CD4-positive, alpha-beta T cell (primary cell): ENCODE measurements at places on chromosomes 2 and 18.
A peak's percentile ranks its signal among the peaks of the same experiment; 100 is the strongest.

DNA sequence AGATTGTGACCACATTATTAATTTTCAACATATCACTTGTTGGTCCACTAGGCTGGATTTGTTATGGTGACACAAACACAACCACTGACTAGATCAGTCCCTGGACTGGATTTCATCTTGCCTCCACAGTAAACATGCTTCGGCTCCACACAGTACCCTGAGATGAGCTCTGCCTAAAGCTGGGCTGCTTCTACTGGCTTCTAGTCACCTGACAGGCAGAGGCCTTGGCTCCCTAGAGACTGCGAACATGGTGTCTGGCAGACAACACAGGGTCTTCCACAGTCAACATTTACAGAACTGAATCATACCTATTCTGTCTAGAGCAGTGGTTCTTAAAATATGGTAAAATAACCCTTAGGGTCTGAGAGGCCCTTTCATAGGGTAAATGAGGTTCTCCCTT lies 69.2 kb downstream of the RIT2 start:
- no peaks in the 10 kb centered on the region for H3K36me3 ChIP-seq
- DNase-seq: no peak
- no peak overlapping the region for H3K4me3 ChIP-seq
- H3K27me3 ChIP-seq: no peaks in the 10 kb centered on the region

DNA sequence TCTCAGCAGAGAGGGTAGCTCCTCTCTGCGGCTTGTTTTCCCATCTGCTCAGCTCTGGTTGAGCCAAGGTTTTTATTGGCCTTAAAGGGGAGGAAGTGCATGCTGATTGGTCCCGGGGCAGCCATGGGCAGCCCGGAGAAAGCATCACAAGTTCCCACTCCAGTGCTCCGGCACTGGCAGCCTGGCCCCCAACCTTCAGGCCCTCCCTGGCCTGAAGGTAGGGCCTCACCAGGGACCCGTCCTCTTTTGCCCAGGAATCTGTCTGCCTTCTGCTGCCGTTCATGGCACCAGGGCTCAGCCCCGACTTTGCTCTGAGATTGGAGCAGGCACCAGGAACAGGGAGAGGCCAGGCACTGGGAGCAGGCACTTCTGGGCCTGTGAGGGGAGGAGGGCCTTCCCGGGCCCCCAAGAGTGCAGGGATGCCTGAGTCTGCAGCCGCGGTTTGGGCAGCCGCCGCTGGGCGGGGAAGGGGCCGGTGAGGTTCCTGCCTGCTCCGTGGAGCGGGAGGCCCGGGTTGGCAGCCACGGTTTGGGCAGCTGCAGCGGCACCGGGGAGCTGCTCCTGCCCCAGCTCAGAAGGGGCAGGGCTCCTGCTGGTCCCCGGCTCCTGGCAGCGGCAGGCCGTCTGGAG lies 17.5 kb upstream of the ILKAP start:
- no peak overlapping the region for H3K27ac ChIP-seq
- H3K4me1 ChIP-seq: no peaks in the 10 kb centered on the region
- peak overlapping the region; percentile 33 for H3K4me3 ChIP-seq
- no peaks in the 10 kb centered on the region for H3K36me3 ChIP-seq

DNA sequence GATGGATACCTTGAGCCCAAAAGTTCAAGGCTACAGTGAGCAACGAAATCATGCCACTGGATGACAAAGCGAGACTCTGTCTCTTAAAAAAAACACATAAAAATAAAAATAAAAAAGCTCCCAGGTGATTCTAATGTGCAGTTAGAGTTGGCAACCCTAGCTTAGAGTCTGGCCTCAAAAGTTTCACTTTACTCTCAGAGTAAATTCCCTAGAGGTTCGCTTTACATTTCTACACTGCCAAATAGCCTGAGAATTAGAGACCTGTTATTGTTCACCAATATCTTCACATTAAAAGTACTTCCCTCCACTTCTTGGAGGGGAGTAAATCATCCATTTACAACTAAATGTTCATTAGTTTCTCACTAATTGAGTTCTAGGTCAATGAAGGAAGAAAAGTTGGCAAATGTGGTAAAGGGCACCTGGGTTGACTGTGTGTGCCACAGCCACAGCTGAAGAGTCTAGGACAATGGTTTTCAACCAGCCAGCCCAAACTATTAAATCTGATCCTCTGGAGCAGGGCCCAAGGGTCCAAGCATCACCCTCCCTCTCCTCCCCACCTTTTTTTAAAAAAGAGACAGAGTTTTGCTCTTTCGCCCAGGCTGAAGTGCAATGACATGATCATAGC lies 15.2 kb upstream of the TMEM37 start:
- H3K36me3 ChIP-seq: no peaks in the 10 kb centered on the region
- H3K4me1 ChIP-seq: no peaks in the 10 kb centered on the region
- peaks cover 4% of the 10 kb centered on the region for H3K27me3 ChIP-seq
- DNase-seq: no peak
- no peak overlapping the region for H3K4me3 ChIP-seq
- no peak overlapping the region for H3K27ac ChIP-seq

- no peak for DNase-seq
- H3K4me1 ChIP-seq: no peaks in the 10 kb centered on the region
- H3K36me3 ChIP-seq: no peaks in the 10 kb centered on the region
These were observed 425.4 kb downstream of the TGIF1 start for GRCh38 chr18:3875376-3875775.

- no peak for DNase-seq
- H3K4me1 ChIP-seq: no peaks in the 10 kb centered on the region
- H3K27ac ChIP-seq: no peak overlapping the region
These were observed 32.8 kb upstream of the IL1B start for GRCh38 chr2:112869258-112869842.

GRCh38 chr18:14970027-14970426 lies 222.1 kb downstream of the ANKRD30B start:
- no peak overlapping the region for H3K4me3 ChIP-seq
- DNase-seq: no peak
- no peaks in the 10 kb centered on the region for H3K4me1 ChIP-seq

DNA sequence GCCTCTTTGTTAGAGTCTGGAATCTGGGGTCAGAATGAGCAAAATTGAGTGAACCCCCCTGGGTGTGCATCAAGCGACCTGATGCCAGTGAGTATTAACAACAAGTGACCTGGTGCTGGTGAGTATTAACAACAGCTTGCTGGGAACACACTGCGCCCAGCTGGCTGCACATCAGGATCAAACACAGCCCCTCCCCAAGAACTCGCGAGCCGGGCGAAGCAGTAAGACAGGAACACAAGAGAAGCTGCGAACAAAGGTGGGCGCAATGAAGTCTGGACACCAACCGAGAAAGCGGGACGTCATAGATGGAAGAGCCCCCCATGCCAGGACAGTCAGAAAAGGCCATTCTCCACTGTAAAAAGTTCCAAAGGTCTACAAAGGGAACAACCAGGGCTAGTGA lies 34.3 kb downstream of the CRACDL start:
- H3K4me1 ChIP-seq: no peaks in the 10 kb centered on the region
- no peaks in the 10 kb centered on the region for H3K27me3 ChIP-seq
- no peaks in the 10 kb centered on the region for H3K36me3 ChIP-seq
- DNase-seq: no peak
- H3K4me3 ChIP-seq: no peak overlapping the region

DNA sequence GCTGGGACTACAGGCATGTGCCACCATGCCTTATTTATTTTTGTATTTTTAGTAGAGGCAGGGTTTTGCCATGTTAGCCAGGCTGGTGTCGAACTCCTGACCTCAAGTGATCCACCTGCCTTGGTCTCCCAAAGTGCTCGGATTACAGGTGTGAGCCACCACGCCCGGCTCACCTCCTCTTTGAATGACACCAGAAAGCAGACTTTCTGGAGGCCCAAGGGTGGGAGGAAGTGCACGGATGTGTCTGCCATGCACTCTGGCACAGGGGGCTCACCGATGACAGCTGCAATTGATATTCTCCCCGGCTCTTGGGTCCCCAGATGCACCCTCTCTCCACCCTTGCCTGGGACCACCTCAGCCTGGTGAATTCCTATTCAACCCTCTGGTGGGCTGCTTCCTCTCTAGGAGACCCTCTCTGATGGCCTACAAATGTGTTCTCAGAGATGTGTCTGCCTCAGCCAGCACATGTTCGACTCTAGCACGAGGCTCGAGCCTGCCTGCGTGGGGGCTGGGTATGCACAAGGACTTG lies 87.3 kb downstream of the SEPTIN10 start:
- H3K4me1 ChIP-seq: no peaks in the 10 kb centered on the region
- no peaks in the 10 kb centered on the region for H3K27me3 ChIP-seq
- no peak for DNase-seq
- no peak overlapping the region for H3K27ac ChIP-seq

GRCh38 chr2:54423213-54423612 lies 32.9 kb upstream of the SPTBN1 start:
- H3K27me3 ChIP-seq: no peaks in the 10 kb centered on the region
- H3K27ac ChIP-seq: no peak overlapping the region
- peaks cover 5% of the 10 kb centered on the region for H3K4me1 ChIP-seq
- H3K36me3 ChIP-seq: no peaks in the 10 kb centered on the region

- H3K4me1 ChIP-seq: peaks cover 25% of the 10 kb centered on the region
- H3K36me3 ChIP-seq: peaks cover 12% of the 10 kb centered on the region
- no peak overlapping the region for H3K4me3 ChIP-seq
These were observed 48.1 kb downstream of the HPCAL1 start for GRCh38 chr2:10350761-10351160.

DNA sequence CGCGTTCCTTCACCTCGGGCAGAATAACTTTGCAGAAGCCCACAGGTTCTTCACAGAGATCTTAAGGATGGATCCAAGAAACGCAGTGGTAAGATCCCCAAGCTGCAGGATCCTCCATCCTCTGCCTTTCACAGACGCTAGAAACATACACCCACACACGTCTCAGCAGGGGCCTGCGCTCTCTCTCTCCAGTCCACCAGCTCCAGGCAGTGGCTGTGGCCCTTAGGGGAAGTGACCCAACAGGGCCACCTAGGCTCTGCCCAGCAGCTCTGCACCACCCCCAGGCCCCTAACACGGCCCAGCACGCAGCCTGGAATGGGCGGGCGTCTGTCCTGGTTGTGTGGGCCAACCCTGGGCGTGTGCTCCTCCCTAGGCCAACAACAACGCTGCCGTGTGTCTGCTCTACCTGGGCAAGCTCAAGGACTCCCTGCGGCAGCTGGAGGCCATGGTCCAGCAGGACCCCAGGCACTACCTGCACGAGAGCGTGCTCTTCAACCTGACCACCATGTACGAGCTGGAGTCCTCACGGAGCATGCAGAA lies 40.4 kb downstream of the ADI1 start:
- H3K4me1 ChIP-seq: no peaks in the 10 kb centered on the region
- no peak overlapping the region for H3K4me3 ChIP-seq
- H3K27ac ChIP-seq: no peak overlapping the region
- no peaks in the 10 kb centered on the region for H3K27me3 ChIP-seq

DNA sequence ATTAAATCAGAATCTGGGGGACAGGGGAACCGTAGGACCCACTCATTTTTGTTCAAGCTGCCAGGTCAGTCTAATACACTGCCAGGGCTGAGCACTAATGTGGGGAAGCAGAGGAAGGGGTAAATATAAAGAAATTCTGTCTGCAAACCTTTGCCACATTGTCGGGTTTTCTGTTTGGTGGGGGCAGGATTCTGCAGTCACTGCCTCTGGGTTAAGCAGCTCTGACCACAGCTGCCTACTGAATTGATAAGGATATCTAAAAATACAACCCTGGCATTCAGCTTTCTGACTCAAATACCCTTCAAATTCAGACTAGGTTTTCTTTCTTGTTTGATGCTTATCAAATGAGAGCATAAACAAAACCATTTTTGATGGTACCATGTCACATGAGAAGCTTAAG lies 6.0 kb downstream of the DNER start:
- no peak overlapping the region for H3K4me3 ChIP-seq
- H3K4me1 ChIP-seq: peaks cover 3% of the 10 kb centered on the region
- no peak for DNase-seq
- no peaks in the 10 kb centered on the region for H3K36me3 ChIP-seq
- H3K27me3 ChIP-seq: peaks cover 52% of the 10 kb centered on the region

DNA sequence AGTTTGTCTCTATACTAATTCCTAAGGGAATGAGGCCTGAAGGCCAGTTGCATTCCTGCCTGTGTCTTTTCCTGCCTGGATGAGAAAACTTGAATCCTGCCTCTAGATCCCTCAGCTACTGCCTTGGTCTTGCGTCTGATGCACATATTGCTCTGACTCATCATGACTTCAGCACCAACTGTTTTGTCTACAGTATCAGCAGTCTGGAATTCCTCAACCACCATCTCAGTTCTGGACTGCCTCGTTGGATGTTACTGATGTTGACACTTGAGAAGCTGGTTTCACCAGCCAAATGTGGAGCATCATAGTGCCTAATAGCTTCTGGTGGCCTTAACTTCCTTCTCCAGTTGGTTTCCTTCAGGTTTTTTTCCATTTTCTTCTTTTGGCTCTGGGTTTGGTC lies 211.0 kb downstream of the CTNNA2 start:
- no peak overlapping the region for H3K27ac ChIP-seq
- H3K4me1 ChIP-seq: no peaks in the 10 kb centered on the region
- no peak for DNase-seq
- H3K4me3 ChIP-seq: no peak overlapping the region
- no peaks in the 10 kb centered on the region for H3K27me3 ChIP-seq

GRCh38 chr2:100247256-100248043 lies 74.9 kb downstream of the LONRF2 start:
- no peak overlapping the region for H3K27ac ChIP-seq
- H3K4me1 ChIP-seq: no peaks in the 10 kb centered on the region
- H3K4me3 ChIP-seq: no peak overlapping the region
- no peak for DNase-seq
- H3K27me3 ChIP-seq: peaks cover 3% of the 10 kb centered on the region

DNA sequence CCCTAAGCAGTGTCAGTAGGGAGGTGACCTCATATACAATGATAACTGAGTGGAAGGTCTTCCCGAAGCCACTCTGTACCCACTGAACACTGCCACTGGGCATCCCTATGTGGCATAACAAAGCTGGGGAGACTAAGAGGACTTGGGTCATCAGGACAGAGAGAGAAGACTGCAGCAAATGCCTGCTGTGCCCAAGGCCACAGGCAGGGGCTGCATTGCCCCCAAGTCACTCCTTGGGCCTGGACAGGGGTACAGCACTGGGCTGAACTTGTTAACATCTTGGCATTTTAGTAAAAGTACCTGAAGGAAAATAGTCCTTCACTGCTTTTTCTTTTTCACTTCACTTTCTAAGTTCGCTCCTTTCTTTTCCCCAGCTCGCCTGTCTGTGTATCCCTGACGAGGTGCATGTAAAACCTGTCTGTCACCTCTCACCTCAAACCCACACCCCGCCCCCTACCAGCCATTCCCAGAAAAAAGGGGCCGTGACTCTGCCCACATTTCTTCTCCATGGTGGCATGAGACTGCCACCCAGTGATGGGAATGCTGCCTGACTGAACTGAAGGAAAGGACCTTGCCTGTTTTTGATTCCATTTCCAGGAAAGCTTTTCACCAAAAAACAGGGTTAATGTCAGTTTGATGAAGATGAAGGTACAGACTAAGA lies 62.9 kb downstream of the MTHFD2 start:
- H3K4me3 ChIP-seq: no peak overlapping the region
- no peaks in the 10 kb centered on the region for H3K27me3 ChIP-seq
- H3K4me1 ChIP-seq: peaks cover 2% of the 10 kb centered on the region
- no peak overlapping the region for H3K27ac ChIP-seq
- peaks cover 5% of the 10 kb centered on the region for H3K36me3 ChIP-seq

DNA sequence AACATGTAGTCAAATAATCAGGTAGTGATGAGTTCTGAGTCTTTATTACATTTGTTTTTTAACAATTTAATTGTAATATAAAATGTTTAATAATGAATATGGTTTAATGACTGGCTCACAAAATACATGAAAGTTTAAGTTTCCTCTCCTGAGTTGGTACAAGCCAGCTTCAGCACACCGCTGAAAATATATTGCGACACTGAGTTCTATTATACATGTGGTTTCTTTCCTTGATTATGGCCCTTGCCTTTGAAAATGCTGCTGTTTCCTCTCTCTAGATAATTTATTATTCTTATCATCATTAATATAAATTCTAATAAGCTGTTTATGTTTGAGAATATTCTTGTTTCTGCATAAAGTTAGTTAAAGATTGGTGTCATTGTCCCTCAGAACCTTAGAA lies 249.3 kb downstream of the PARD3B start:
- DNase-seq: no peak
- H3K27ac ChIP-seq: no peak overlapping the region
- no peak overlapping the region for H3K4me3 ChIP-seq
- H3K36me3 ChIP-seq: no peaks in the 10 kb centered on the region
